ENCODE measurements at places on chromosomes 4 and X.

DNA sequence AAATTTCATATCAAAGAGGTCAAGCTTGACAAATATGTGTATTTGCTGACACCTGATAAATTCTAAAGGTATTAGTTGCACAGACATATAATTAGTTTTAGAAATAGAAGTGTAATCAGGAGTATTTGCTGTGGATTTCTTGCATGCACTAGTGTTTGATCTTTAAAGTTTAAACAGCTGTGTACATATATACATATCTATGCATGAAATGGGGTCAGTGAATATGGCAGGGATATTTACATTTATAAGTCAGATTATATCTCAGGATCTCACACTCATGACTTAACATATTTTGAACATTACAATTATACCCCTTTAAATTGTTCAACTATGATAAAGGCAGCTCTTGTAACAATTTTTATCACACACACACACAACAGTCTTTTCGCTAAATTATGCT is 547.4 kb upstream of the ACTRT1 start:
- no peak for DNase-seq

- DNase-seq = no peak
These were observed at the start of gene DACH2 for GRCh38 chrX:86148024-86148511. DACH2 (plus strand) TSS chrX:86148451.

DNA sequence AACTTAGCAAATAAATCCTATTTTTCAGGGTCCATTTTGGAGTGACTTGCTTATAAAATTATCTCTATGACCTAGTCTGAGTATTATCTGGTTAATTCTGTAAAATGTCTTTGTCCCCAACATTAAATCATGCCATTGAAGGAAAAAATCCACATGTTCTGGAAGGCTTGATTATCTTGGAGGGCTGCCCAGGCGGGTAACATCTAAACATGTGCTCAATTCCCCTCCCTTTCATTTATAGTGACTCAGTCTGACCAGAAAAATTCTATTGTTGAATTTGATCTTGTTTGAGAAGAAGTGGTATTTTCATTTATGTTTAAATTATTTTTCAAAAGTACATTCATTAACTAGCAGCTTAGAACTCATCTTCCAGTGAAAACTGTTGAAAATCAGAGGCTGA is 55.4 kb upstream of the SLC10A7 start:
- DNase-seq = no peak

DNA sequence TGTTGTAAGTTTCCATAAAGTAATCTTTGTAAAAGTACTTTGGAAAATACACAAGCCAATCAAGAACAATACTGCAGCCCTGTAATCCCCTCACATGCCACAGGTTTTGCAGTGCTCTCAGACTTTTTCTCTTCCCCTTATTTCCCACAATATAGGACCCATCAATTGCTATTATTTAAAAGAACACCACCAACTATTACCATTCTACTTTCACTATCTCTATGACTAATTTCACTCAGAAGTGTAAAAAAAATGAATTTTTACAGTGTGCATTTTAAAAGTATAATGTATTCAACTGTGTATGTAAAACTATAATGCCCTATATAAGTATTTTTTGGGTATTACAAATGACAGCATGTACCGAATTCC is 1.7 kb downstream of the ATP8A1 start:
- DNase-seq = no peak

GRCh38 chr4:152643153-152644035 is 36.4 kb downstream of the TMEM154 start:
- no peak for DNase-seq

- no peak for DNase-seq
These were observed 39.2 kb downstream of the AFAP1 start for GRCh38 chr4:7900334-7900909.

DNA sequence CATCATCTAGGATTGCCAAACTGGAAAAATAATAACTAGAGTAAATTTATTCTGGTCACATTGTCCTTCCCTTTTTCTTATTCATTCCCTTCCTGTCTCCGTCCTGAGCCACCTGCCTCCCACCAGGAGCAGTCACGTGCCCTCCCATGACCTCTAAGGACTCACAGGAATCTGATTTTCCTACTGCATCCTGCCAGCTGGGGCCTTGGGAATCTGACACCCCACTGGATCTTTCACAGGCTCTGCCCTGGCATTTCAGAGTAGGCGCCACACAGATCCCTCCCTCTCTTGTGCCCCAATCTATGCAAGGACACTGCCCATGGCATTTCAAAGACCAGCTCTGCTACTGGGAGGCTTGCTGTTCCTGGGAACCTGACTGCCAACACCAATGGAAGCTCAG is 520.5 kb downstream of the PPARGC1A start:
- DNase-seq = no peak

DNA sequence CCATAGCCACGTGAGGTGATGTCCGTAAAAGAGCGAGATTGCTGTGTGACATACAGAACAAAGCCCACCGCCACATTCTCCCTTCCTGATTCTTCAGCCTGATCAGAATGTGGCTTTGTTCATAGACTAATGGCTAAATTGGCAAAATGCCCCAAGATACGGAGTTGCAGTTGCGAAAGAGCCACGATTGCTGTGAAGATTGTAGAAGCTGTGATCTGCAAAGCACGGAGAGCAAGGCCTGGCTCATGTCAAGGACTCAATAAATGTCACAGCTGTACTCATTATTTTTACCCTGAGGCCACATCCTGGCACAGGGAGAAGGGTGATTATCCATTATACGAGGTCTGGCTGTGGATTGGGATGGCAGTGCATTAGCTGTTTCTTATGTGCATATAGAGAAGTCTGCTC is 34.2 kb downstream of the ARSD start:
- no peak for DNase-seq

DNA sequence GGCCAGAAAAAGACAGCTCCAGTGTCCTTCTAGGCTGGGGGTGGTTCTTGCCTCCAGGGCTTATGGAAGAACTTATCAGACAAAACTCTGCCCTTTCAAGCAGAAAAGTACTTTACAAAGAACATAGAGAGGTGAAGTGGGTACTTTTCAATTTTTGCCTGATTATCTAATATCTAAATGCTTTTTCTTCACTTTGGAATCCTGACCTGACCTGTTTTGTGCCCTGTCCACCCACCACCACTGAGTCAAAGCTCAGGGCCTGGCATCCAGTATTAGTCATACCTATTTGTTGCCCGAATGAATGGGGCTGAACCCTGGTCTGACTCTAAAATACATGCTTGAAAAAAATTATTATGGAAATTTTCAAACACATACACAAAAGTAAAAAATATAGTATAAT is 37.2 kb downstream of the RTL9 start:
- no peak for DNase-seq

- DNase-seq = no peak
These were observed 114.2 kb upstream of the FAT4 start for GRCh38 chr4:125200556-125200955.

- DNase-seq = no peak
These were observed 104.9 kb downstream of the CLNK start for GRCh38 chr4:10579648-10580047.

DNA sequence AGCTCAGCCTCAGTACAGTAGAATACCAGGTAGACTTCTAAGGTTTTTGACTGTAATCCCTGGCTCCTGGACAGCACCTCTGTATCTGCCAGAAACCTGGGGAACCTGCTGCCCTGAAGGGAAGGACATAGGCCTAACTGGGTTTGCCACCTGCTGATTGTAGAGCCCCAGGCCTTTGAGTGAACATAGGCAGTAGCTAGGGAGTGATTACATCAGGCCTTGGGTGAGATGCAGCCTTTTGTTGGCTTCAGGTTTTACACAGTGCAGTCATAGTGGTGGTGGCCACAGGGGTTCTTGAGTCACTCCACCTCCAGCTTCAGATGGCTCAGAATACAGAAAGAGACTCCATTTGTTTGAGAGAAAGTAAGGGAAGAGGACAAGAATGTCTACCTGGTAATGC is 19.3 kb downstream of the IQCM start:
- no peak for DNase-seq

GRCh38 chrX:124346117-124346876 is at the start of gene SH2D1A:
SH2D1A (plus strand) TSS chrX:124346563; CDS start chrX:124346643, 80 bp downstream.
- DNase-seq = no peak

- DNase-seq = no peak
These were observed 191.6 kb downstream of the ANAPC10 start for GRCh38 chr4:144906181-144906925.

DNA sequence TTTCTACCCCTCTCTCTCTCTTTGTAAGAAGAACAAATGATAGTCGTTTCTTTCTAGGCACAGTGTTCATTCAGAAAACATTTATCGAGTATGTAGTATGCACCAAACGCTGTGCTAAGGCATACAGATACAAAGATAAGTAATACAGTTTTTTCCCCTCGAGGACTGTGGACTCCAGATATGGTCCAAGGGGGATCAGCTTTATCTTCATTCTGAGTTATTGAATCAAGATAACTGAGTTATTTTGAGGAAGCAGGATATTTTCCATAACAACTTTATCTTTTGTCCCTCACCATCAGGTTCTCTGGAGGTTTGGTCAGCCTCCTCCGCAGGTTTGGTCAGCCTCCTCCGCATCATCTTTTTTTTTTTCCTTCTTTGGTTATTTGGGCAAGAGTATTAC is 15.0 kb downstream of the EREG start:
- no peak for DNase-seq

DNA sequence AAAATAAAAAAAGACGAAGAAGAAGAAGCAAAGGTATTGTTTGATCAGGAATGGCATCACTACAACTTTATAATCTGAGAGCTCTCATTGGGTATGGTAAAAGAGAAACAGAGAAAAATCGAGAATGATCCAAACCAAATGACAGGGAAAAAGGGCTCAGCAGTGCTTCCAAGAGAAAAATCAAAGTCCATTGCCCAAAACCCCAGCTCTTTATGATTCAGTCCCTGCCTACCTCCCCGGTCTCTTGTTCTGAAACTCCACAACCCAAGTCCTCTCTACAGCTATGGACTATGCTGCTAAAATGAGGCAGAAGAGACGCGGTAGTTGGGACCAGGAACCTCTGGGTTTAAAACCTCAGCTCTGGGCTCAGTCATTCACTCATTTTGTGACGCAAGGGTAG is 341.1 kb upstream of the PPARGC1A start:
- no peak for DNase-seq

DNA sequence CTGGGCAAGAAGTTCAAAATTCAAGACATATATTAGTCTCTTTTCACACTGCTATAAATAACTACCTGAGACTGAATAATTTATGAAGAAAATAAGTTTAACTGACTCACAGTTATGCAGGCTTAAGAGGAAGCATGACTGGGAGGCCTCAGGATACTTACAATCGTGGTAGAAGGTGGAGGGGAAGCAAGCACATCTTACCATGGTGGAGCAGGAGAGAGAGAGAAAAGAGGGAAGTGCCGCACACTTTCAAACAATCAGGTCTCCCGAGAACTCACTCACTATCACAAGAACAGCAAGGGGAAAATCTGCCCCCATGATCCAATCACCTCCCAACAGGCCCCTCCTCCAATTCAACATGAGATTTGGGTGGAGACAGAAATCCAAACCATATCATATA is 273.3 kb upstream of the RASGEF1B start:
- DNase-seq = no peak

- DNase-seq = no peak
These were observed 544.2 kb upstream of the FRG1 start for GRCh38 chr4:189396435-189396834.

DNA sequence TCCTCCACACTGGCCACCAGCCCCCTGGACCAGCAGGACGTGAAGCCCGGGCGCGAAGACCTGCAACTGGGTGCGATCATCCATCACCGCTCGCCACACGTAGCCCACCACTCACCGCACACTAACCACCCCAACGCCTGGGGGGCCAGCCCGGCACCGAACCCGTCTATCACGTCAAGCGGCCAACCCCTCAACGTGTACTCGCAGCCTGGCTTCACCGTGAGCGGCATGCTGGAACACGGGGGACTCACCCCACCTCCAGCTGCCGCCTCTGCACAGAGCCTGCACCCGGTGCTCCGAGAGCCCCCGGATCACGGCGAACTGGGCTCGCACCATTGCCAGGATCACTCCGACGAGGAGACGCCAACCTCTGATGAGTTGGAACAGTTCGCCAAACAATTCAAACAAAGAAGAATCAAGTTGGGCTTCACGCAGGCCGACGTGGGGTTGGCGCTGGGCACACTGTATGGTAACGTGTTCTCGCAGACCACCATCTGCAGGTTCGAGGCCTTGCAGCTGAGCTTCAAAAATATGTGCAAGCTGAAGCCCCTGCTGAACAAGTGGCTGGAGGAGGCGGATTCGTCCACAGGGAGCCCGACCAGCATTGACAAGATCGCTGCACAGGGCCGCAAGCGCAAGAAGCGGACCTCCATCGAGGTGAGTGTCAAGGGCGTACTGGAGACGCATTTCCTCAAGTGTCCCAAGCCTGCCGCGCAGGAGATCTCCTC is 600 bp downstream of the POU3F4 start:
- DNase-seq = no peak

GRCh38 chr4:56416349-56416748 is 19.1 kb downstream of the PPAT start:
- DNase-seq = no peak

GRCh38 chrX:6981718-6982406 is 165.7 kb upstream of the STS start:
- DNase-seq = no peak

- DNase-seq = no peak
These were observed 155.6 kb downstream of the GBA3 start for GRCh38 chr4:22848332-22848731.

GRCh38 chr4:145734576-145735346 is 54.8 kb downstream of the C4orf51 start:
- no peak for DNase-seq

DNA sequence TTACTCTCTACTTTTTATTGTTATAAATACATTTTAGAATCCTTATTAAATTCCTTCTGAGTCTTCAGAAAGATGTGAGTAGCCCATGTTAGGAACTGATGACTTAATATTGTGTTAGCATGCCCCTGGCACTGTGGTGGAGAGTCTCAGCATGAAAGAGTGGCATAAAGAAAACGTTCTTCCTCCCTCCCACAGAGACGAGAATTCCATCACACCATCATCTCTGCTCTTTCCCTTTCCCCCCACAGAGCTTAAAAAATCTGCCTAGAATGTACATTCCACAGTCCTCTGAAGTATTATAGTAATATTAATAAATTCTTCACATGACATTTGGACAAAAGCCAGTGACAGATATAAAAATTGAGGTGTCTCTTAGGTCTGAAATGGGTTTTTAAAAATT is 117.8 kb upstream of the DKK2 start:
- DNase-seq = no peak

DNA sequence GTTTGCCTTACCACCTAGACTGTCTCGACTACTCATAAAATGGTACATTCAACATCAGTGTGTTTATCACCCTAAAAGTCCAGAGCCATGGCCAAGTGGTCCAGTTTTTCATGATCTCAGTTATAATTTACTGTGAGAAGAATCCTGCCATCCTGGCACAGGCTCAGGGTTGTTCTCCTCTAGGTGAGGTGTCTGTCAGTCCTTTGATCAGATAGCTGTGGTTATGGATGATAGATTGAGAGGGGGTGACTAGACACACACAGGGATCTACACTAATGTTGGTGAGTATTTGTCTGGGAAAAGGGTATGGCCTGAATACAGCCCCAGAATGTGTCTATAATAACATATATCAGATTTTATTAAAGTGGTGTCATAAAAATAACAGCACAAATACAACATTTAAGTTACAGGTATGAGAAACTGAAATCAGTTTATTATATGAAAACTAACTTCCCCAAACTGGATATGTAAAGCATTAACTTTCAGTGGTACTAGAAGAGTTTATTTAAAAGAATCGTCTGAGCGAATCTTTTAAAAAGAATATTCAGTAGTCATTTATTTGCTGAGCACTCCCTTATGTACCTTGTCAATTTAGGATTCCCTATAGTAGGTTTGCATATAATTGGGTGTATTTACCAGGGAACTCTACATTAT is 93.3 kb downstream of the STIM2 start:
- DNase-seq = no peak

All from esophagus squamous epithelium (tissue), 5 donors.